Anterior cingulate cortex (tissue), 58 donors: ENCODE measurements at places on chromosomes 13 and 19.

DNA sequence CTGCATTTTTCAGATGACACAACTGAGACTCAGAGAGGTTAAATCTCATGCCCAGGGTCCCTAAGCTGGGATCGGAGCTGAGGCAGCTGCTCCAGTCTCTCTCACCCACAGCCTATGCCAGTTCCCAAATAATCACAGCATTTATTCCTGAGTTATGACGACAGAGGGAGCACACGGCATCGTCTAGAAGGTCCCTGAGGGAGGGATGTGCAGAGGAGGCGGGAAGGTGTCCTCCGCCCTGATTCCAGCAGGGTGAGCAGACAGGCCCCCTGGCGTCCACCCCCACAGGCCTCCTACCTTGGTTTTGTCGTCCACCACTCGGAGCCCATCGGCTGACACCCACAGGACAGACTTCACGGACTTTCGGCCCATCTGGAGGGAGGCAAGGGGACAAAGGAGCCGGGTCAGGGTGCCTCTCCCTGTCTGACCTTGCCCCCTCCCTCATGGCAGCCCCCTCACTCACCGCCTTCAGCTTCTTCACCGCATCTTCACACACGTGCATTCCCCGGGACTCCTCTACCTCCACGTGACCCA, 8.0 kb downstream of the NUMBL start:
- DNase-seq = no peak

DNA sequence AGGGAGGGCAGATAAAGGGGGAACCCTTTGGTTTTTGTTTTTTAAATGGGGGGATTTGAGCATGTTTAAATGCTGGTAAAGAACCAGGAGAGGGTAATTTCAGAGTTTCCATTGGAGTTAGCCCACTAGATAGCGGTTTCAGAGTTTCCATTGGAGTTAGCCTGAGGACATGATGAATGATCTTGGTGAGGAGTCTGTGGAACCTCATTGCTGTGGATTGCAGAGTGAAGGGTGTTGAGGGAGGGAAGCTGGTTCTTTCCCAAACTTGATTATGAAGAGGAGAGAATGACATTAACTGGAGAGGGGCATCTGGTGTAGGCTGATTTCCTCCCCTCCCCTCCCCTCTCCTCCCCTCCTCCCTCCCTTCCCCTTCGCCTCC, 5.0 kb downstream of the WASF3 start:
- DNase-seq = no peak

GRCh38 chr13:33606692-33607091, 211.3 kb upstream of the RFC3 start:
- peak; percentile 19 for DNase-seq

DNA sequence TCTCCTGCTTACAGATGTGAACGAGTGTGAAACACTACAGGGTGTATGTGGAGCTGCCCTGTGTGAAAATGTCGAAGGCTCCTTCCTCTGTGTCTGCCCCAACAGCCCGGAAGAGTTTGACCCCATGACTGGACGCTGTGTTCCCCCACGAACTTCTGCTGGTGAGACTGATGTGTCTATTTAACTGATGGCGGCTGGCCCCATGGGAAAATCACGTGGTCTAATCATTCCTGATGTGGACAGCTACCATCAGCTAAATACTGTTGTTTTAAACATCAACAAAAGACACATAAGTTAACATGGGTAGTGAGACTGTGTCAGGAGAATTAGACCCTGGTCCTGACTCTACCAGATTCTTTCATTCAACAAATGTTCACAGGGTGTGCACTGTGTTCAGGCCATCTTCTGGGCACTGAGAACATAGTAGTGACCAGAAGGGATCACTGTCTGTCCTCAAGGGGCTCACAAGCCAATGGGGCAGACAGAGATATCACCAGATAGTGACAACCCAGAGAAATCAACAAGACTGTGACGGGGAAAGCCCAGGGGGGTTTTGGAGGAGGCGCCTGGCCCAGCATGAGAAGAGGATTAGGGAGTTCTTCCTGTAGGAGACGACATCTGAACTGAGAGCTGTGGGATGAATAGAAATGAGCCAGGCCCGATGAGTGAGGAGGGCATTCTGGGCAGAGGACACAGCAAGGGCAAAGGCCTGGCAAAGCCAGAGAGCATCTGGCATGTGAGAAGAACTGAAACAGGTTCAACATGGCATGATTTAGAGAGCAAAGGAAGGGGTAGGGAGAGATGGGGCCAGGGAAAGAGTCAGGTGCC, 18.4 kb downstream of the LTBP4 start:
- DNase-seq = no peak

- no peak for DNase-seq
Measured at GRCh38 chr19:44807652-44808462, 1.0 kb upstream of the BCAM start.
